ENCODE measurements at places on chromosomes 5 and 9.

DNA sequence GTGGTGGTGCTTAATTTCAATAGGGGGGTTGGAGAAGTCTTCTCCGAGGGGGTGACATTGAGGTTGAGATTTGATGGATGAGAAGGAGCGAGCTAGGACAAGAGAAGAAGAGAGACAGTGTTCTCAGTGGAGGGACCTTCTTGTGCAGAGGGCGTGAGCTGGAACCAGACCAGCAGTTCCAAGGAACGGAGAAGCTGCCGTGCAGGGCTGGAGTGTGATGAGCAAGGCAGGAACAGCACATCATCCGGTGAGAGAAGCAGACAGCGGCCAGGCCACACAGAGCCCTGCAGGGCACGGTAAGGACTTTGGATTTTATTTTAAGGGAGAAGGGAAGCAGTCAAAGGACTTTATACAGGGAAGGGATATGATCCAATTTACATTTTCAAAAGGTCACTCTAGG lies 206.9 kb downstream of the MELK start:
- DNase-seq, result no peak

GRCh38 chr5:25090275-25090674 lies 445.5 kb upstream of the CDH10 start:
- DNase-seq, result no peak

DNA sequence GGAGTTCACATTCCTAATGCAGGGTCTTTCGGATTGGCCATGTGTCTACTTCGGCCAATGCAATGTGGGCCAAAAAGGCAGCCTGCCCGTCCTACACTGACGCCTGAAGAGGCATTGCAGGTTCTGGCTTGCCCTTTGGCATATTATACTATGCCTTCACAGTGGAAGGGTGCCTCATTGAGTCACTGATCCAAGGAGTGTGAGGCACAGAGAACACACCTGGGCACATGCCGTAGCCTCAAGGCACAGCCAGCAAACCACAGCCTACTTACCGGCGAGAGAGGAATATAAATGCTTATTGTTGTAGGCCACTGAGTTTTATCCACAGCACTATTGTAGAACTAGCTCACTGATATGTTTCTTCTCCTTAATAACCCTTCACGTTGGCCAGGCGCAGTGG lies 409.6 kb downstream of the GADD45G start:
- no peak for DNase-seq

- DNase-seq, result no peak
These were observed 161.6 kb downstream of the ZDHHC21 start for GRCh38 chr9:14531341-14532269.

DNA sequence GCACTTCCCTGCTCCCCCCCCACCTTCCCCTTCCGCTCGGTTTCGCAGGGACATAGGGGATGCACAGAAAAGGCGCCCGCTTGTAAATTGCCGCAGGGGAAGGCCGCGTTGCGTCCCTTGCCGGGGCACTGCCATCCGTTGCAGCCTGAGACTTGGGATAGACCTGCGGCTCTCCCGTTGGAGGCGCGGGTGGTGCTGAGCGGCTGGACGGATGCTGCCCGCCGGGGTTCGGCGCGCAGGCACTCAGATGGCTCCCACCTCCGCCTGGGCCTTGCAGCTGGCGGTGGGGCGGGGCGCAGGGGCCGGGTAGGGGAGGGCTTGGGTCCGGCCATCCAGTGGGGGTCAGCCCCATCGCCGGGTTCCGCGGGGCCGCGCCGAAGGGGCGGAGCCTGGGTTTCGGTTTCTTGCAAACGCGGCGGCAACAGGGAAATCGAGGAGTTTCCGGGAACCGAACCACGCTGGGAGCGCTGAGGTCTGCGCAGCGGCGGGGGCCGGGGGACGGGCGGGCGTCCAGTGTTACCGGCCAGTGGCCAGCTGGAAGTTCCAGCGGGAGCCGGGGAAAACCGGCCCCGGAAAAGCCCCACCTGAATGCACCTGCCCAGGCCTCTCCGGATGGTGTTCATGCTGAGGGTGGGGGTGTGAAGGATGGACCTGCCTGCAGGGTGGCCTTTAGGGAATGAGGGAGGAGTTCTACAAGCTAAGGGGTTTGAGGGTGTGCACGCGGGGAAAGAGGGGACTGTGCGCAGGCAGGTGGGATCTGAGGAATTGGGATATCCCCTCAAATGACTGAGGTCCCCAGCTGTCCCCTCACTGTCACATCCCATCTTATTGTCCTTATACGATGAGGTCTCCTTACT lies 6.3 kb upstream of the IRF1 start:
- DNase-seq, result peak; percentile 66

- DNase-seq, result no peak
These were observed 45.9 kb upstream of the APC start for GRCh38 chr5:112691758-112692157.

DNA sequence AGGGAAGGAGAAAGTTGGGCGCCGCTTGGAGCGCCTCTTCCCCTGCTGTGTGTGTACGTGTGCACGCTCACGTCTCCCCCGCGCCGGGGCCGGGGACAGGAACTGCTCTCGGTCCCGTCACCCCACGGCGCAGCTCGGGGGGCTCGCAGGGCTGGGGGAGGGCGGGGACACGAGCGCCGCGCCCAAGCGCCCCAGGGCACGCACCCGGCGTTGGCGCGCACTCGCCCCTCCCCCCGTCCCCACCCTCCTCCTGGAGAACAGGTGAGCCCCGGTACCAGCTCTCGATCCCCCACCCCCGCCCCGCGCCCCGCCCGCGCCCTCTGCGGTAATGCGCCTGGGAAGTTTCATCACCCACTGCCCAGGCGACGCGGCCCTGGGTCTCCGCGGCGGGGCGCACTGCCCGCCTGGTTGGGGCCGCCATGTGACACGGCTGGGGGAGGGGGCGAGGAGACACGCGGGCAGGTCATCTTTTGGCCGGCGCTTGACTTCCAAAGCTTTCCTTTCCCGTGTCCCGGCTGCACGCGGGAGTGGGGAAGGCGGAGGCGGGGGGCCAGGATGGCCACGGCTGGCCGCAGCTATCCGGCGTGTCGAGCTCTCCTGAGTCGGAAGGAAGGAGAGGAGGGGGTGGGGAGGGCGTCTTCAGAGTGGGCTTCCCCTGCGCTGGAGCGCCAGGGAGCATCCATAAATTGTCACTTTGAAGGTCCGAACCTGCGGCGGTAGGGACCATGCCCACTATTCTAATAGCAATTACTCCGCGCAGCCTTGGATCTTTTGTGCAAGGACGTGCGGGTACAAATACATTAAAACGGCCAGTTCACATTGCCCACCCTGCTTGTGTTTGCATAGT lies 1.5 kb upstream of the STC2 start:
- DNase-seq, result no peak

DNA sequence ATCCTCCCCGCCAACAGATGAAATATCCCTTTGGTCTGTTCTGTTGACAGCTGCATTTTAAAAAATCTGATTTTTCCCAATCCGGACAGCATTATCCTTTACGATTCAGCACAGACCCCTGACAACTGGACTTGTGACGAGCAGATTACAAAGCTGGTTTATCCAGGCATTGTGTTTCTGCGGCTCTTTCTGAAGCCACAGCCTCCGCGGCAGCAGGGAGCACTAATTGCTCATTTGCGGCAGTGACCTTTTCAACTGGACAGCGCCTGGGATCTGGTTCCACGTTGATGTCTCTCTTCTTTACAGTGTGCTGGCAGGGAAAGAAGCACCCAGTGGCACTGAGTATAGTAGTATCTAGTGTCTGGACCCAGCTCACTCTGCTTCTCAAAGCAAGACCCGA lies 351.2 kb downstream of the ZNF608 start:
- no peak for DNase-seq

- no peak for DNase-seq
These were observed 46.7 kb upstream of the HNRNPA0 start for GRCh38 chr5:137800700-137801411.

DNA sequence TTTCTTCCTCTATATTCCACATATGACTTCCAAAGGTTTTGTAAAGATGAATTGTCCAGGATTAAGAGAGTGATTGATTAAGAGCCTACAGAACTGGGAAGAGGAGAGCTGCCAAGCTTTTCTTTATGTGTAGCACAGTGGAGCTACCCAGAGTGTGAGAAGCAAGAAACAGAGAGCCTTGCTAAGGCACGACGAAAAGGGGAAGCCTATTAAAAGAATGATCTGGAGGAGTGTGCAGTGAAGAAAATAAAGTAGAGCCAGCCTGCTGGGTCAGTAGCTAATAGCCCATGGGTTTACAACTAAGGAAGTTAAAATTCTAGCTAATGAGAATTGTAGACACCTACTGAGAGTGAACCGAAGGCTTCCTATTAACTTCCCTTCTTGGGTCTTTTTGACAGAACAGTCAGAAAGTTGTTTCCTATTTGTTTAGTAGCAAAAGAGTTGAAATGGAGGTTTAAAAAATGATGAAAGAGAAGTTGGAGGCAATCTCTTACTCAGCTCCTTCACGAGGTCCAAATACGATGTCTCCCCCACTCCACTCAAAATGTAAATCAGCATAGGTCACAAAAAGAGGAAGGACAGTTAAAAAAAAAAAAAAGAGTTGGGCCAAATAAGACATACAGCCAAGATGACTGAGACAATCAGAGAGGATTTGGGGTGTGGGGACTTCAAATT lies 957 bp upstream of the PRR16 start:
- DNase-seq, result no peak

DNA sequence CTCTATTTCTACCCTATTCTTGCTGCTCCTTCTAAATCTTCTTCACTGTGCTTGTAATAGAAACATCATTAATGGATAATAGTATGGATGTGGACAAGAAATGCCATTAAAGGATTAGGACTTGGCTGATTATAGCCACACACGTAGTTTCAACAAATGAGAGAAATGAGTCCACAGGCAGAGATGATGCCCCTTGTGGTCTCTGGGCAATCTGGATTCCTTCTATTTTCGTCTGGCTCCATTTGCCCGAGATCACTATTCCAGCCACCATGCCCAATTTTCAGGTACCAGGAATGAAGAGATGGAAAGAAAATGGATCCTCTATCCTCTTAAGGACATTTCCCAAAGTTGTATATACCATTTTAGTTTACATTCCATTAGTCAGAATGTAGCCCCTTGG lies 13.2 kb downstream of the VLDLR start:
- DNase-seq, result no peak

GRCh38 chr5:30548580-30549305 lies 644.7 kb upstream of the CDH6 start:
- no peak for DNase-seq

DNA sequence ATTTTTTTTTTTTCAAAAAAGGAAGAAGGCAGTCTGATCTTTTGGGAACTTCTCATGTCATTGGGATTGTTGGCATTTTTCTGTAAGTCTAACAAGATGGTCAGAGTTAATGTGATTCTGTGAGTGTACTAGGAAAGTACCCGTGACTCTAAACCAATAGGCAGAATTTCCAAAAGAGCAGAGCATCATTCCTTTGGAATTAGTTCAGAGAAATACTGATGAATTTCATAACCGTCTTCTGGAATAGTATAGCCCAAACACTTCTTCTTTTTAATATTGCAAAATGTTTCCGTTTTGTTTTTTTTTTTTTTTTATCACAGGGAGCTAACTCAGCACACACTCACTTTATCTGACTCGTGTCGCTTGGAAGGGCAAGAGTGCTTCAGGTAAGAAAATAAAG lies 407.4 kb downstream of the DTWD2 start:
- DNase-seq, result no peak

DNA sequence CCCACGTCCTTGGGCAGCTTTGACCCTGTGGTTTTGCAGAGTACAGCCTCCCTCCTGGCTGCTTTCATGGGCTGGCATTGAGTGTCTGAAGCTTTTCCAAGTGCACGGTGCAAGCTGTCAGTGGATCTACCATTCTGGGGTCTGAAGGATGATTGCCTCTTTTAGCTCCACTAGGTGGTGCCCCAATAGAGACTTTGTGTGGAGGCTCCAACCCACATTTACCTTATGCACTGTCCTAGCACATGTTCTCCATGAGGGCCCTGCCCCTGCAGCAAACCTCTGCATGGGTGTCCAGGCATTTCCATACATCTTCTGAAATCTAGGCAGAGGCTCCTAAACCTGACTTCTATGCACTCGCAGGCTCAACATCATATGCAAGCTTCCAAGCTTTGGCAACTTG lies 644.2 kb upstream of the CDH9 start:
- DNase-seq, result no peak

DNA sequence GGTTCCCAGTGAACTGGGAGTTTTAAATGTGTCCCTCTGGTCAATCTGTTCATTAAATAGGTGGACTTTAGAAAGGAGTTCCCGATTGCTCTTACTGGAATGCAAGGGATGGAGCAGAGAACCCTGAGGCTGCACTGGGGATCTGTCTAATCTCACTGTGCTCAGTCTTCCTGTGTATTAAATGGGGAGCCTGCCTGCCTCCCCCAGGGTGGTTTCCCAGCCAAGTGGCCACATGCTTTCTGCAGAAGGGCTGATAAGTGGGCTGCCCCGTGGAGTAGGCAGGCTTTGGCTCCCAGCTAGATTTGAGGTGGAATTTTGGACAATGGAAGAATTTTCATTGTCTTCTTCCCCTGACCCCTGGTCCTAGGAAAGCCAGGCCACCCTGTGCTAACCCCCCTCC lies 14.0 kb upstream of the PHYHD1 start:
- DNase-seq, result no peak

DNA sequence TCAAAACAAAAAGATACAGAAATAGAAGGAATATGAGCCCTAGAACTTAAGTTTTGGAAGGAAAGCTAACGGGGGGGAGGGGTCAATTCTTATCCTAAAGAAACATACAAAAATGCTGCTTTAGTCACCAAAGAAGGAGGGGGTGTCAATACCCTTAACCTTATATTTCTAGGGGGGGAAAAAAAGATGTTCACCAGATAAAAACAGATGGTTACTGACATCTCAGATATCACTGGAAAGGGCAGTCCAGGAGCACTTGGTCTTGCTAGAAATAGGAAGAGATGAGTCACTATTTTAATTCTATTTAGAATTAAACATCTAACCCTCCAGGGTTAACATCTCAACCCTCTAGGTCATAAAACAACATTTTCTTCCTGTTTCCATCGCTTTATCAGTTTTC lies 1.7 kb downstream of the DIAPH1 start:
- no peak for DNase-seq

DNA sequence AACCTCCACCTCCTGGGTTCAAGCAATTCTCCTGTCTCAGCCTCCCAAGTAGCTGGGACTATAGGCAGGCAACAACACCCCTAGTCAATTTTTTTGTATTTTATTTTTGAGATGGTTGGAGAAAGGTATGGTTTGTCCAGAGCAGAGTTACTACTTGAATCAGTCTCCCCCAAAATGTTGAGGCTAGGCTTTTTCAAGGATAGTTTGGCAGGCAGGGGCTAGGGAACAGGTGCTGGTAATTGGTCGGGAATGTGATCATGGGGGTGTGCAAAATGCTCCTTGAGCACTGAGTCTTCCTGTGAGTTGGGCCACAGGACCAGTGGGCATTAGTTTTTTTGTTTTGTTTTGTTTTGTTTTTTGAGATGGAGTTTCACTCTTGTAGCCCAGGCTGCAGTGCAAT lies 28.3 kb upstream of the PRRC2B start:
- no peak for DNase-seq

- DNase-seq, result peak; percentile 18
These were observed 167.6 kb downstream of the ASTN2 start for GRCh38 chr9:117247266-117247665.

DNA sequence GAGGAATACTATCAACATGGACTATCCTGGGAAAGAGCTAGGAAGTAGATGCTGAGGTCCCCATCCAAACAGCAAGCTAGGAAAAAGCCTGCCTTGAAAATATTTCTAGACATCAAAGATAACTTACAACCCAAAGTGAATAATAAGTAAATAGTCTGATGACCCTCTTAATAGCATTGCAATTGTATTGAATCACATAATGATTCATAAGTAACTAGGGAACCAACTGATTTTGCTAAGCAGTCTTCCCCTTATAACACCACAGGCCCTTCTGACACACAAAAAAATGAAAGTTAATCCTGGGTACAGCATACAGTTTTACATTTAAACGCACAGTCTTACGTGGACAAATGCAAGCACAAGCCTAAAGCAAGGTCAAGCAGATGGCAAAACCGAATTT lies 199.3 kb downstream of the RFK start:
- DNase-seq, result no peak

- DNase-seq, result no peak
These were observed 283.5 kb upstream of the EFNA5 start for GRCh38 chr5:107954254-107954653.

Data from RCC 7860 (cell line).